Muscle of arm (tissue), 14 donors: ENCODE measurements at places on chromosomes 2 and 18. TPM values are rescaled to one million over a fixed set of nuclear protein-coding genes. Genes with fewer than 3 reads are reported as not detected.

The FOXD4L1 gene
- polyA plus RNA-seq = 1.9 TPM

The KIF1A gene
- not detected for polyA plus RNA-seq

The GALNT13 gene
- 0.77 TPM for polyA plus RNA-seq

The CTAGE1 gene
- not detected for polyA plus RNA-seq

The PSD4 gene
- polyA plus RNA-seq = 1.0 TPM

The POTEC gene
- not detected for polyA plus RNA-seq

The IL1RL1 gene
- polyA plus RNA-seq = 0.25 TPM

The TUBA4B gene
- not detected for polyA plus RNA-seq

The CFAP210 gene
- 0.22 TPM for polyA plus RNA-seq

The MOGAT1 gene
- polyA plus RNA-seq = not detected

The TRIP12 gene
- 611 TPM for polyA plus RNA-seq

The GREB1L gene
- polyA plus RNA-seq = 12.7 TPM

The IRS1 gene
- polyA plus RNA-seq = 19.4 TPM

The CDH20 gene
- polyA plus RNA-seq = 0.93 TPM

The GAL3ST2 gene
- polyA plus RNA-seq = 0.21 TPM

The TBR1 gene
- 0.04 TPM for polyA plus RNA-seq

The LANCL1 gene
- polyA plus RNA-seq = 48.1 TPM

The STAT4 gene
- 3.8 TPM for polyA plus RNA-seq

The ABHD1 gene
- 0.29 TPM for polyA plus RNA-seq

The NR4A2 gene
- polyA plus RNA-seq = 2.2 TPM

The GRB14 gene
- polyA plus RNA-seq = 2.2 TPM

The HTR2B gene
- polyA plus RNA-seq = 0.19 TPM

The YPEL5 gene
- polyA plus RNA-seq = 54.9 TPM

The AGXT gene
- polyA plus RNA-seq = 0.15 TPM

The EPG5 gene
- 10.8 TPM for polyA plus RNA-seq

The MEP1B gene
- 0.11 TPM for polyA plus RNA-seq

The MYO5B gene
- polyA plus RNA-seq = 1.5 TPM

The GATA6 gene
- polyA plus RNA-seq = 0.99 TPM

The CHRND gene
- 169 TPM for polyA plus RNA-seq

The FAM168B gene
- 48.4 TPM for polyA plus RNA-seq

The SPC25 gene
- 16.1 TPM for polyA plus RNA-seq

The PSTPIP2 gene
- polyA plus RNA-seq = 2.0 TPM

The EML6 gene
- 35.1 TPM for polyA plus RNA-seq

The EFR3B gene
- polyA plus RNA-seq = 6.6 TPM

The CGREF1 gene
- 2.4 TPM for polyA plus RNA-seq

The CERKL gene
- polyA plus RNA-seq = 9.8 TPM

The CPS1 gene
- 5.7 TPM for polyA plus RNA-seq

The ABCG5 gene
- polyA plus RNA-seq = 0.05 TPM

The EVA1A gene
- polyA plus RNA-seq = 4.8 TPM

The SLC11A1 gene
- 1.9 TPM for polyA plus RNA-seq

The PSMA8 gene
- polyA plus RNA-seq = not detected

The CCDC85A gene
- polyA plus RNA-seq = 4.3 TPM

The VAPA gene
- 327 TPM for polyA plus RNA-seq

The DSG4 gene
- polyA plus RNA-seq = not detected

The CASP8 gene
- not detected for polyA plus RNA-seq

The GAD1 gene
- polyA plus RNA-seq = 1.3 TPM

The DNER gene
- polyA plus RNA-seq = 2.5 TPM

The MRPS9 gene
- polyA plus RNA-seq = 31.7 TPM

The SLC4A3 gene
- polyA plus RNA-seq = 4.4 TPM

The HOXD9 gene
- 5.5 TPM for polyA plus RNA-seq

The B3GNT2 gene
- polyA plus RNA-seq = 10.9 TPM

The RASGRP3 gene
- polyA plus RNA-seq = 45.7 TPM

The ELP2 gene
- polyA plus RNA-seq = 84.1 TPM

The ALPP gene
- polyA plus RNA-seq = not detected

The REG3A gene
- polyA plus RNA-seq = not detected

The RAMP1 gene
- polyA plus RNA-seq = 47.4 TPM
